MCF 10A (cell line): ENCODE measurements at places on chromosomes 3 and 15. TPM values are rescaled to one million over a fixed set of nuclear protein-coding genes. Genes with fewer than 3 reads are reported as not detected.
A peak's percentile ranks its signal among the peaks of the same experiment; 100 is the strongest.

CCDC33 gene
- not detected in 2 replicates for total RNA-seq

DNA sequence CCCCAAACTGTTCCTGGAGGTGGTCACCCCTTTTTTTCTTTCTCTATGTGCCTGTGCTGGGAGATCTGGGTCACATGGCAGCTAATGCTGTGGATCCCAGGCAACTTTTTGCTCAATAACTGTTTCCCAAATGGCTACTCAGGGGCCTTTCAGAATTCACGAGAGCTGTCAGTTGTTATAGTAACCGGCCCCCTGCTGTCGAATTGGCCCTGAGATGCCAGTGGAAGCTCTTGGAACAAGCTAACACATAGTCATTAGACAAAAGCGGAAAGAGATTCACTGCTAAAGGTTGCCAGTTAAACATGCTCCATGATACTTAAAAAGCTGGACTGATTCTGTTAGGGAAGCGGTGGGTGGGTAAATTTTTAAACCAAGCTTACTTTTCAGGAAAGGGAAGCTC, 144.1 kb downstream of the FEZF2 start:
- H3K4me3 ChIP-seq: no peak overlapping the region
- no peaks in the 10 kb centered on the region for H3K4me1 ChIP-seq
- no peak overlapping the region for H3K27ac ChIP-seq
- peaks cover 35% of the 10 kb centered on the region for H3K36me3 ChIP-seq
- no peak for DNase-seq

- no peak for DNase-seq
- H3K27ac ChIP-seq: peak overlapping the region; percentile 75
- H3K4me1 ChIP-seq: peaks cover 35% of the 10 kb centered on the region
- no peak overlapping the region for H3K4me3 ChIP-seq
- peaks cover 6% of the 10 kb centered on the region for H3K36me3 ChIP-seq
- no peaks in the 10 kb centered on the region for H3K27me3 ChIP-seq
These were observed 151.2 kb downstream of the FOXP1 start for GRCh38 chr3:71432044-71432975.

ZFYVE19 gene
- 19.2 and 19.9 TPM in 2 replicates for total RNA-seq

DNA sequence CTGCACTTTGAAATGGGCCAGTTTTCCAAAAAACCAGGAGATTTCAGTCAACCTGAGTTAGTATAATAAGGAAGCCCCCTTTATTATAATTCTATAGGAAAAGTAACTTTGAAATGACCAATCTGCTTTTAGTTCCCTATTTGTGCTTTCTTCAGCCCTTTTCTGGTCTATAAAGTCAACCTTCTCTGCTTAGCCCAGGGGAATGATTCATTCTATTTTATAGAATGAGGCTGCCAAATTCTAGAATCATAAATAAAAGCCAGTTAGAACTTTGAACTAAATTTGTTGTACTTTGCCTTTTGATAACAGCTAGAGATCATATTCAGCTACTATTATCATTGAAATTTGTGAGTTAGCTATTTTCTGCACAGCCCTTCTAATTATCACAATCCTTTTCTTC, 24.7 kb downstream of the CIP2A start:
- H3K36me3 ChIP-seq: peaks cover 6% of the 10 kb centered on the region
- peaks cover 6% of the 10 kb centered on the region for H3K4me1 ChIP-seq
- H3K4me3 ChIP-seq: no peak overlapping the region
- DNase-seq: no peak
- H3K27ac ChIP-seq: peak overlapping the region; percentile 62

GRCh38 chr3:66038726-66039589, at the start of gene MAGI1:
Gene MAGI1, minus strand, starts transcription at chr3:66038918. Its CDS starts 610 bp downstream, at chr3:66038308.
- peaks cover 23% of the 10 kb centered on the region for H3K4me1 ChIP-seq
- peaks cover 10% of the 10 kb centered on the region for H3K27me3 ChIP-seq
- peak within 1 kb of the TSS; percentile 89 for H3K27ac ChIP-seq
- peak; percentile 91 for DNase-seq

TRNT1 gene
- 27.6 and 39.7 TPM in 2 replicates for total RNA-seq

- DNase-seq: no peak
- no peak overlapping the region for H3K27ac ChIP-seq
- H3K27me3 ChIP-seq: peaks cover 10% of the 10 kb centered on the region
- H3K4me1 ChIP-seq: no peaks in the 10 kb centered on the region
These were observed 100.3 kb downstream of the APBA2 start for GRCh38 chr15:28986108-28986507.

DNA sequence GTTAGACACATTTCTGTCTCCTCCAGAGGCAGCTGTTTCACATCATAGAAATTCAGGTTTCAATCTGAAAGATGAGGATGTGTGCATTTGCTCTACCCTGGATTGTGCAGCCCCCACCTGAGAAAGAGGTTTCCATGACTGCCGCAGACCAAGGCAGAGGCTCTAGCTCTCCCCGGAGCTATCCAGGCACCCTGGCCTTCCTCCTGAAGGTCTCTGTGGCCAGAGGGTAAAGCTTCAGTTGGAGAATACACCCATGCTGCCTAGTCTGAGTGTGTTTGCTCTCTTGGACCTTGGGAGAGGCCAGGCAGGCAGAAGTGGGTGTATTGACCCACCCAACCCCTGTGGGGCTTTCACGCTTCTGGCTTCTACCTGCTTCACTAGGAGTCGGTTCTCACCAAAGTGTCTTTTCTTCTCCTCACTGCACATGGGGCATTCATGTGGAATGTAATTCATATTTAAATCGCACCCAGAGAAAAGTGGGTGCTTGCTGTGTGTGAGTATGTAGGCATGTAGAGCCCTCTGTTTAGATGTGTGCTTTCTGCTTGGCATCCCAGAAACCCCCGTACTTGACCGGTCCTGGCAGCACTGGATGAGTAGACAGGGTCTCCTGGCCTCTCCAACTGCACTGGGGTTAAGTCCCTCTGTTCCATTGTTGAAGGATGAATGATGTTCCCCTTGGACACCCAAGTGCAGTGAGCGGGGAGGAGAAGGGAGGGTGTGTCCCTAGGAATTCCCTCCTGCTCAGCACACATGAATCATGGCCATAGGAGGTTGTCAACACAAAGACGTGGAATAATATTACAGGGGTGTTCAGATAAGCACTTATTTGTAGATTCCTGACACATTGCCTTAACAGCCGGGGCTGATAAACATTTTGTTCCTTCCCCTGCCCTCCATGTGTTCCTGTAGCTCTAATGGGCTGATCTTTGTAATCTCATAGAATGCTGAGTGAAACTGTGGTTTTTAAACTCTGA, 20.3 kb upstream of the RAB6B start:
- H3K27me3 ChIP-seq: no peaks in the 10 kb centered on the region
- DNase-seq: peak; percentile 20
- H3K27ac ChIP-seq: no peak overlapping the region

DNA sequence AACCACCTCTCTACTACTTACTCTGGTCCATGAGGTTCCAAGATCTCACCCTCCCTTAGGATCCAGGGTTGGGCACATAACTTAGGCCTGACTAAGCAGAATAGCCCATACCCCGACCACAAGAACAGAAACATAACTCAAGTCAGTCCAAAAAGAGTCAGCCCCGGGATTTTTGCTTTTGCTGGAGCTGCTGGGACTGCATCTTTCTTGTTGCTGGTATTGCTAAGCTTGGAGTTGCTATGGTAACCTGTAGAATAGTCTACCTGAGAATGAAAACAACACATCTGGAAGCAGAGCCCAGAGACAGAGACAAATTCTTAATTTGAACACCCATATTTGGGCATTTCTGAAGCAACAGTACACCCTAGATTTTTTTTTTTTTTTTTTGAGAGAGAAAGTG, 6.5 kb downstream of the RUBCN start:
- H3K27me3 ChIP-seq: no peaks in the 10 kb centered on the region
- no peaks in the 10 kb centered on the region for H3K36me3 ChIP-seq
- H3K4me1 ChIP-seq: peaks cover 25% of the 10 kb centered on the region

- peaks cover 5% of the 10 kb centered on the region for H3K4me1 ChIP-seq
- H3K27me3 ChIP-seq: peaks cover 69% of the 10 kb centered on the region
- H3K27ac ChIP-seq: no peak overlapping the region
- no peak overlapping the region for H3K4me3 ChIP-seq
- no peaks in the 10 kb centered on the region for H3K36me3 ChIP-seq
- no peak for DNase-seq
These were observed 3.5 kb downstream of the DRD3 start for GRCh38 chr3:114175204-114175987.

CFAP100 gene
- total RNA-seq: not detected in 2 replicates

TJP1 gene
- 114 and 137 TPM in 2 replicates for total RNA-seq

EFCC1 gene
- total RNA-seq: not detected in 2 replicates

DNA sequence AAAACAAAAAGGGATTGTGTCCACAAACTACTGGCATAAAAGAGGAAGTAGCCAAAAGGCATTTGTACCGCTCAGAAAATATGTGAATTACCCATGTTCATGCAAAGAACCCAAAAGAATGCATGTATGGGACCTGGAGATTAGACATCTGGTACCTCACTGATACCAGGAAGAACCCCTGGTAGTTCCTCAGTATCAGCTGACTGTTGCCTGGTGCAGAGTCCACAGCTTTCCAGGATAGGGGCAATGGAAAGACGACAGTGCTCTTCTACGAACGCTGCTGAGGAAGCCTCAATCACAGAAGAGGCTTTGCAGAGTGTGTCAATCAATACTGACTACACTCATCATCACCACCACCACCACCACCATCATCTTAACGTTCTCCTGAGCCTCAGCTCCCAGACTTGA, 63.3 kb downstream of the ATP8B4 start:
- H3K27ac ChIP-seq: no peak overlapping the region
- no peaks in the 10 kb centered on the region for H3K27me3 ChIP-seq
- no peak overlapping the region for H3K4me3 ChIP-seq
- H3K4me1 ChIP-seq: peaks cover 19% of the 10 kb centered on the region

GRCh38 chr3:64685331-64685799, 2.4 kb downstream of the ADAMTS9 start:
- H3K4me3 ChIP-seq: peak overlapping the region; percentile 81
- H3K4me1 ChIP-seq: peaks cover 16% of the 10 kb centered on the region
- no peak for DNase-seq
- H3K27me3 ChIP-seq: no peaks in the 10 kb centered on the region
